WTC11 (cell line): ENCODE measurements at places on chromosomes 6 and 20.

DNA sequence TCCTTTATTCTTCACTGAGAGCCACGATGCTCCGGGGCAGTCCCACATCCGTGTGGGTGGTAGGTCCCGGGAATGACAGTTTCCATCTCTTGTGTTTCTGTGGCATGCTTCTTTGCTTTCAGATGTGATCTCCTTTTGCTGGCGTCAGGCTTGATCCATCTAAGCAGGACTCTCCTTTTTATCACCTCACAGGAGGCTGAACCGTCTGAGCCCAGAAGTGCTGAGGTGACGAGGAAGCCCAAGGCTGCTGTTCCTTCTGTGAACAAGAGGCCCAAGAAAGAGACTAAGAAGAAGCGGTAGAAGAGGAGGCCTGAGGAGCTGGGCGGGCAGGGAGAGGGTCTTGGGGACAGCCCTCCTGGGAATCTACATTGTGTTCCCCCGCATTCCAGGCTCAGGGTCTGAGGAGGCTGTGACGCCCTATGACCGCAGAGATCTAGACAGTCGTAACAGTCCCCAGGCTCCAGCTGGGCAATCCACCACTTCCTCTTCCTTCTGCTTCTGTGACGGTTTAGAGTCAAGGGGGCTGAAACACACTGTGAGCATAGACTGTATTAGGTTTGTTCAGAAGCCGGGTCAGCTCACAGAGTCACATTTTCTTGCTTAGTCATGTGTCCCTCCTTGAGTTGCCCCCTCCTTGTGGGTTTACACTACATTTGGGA is 26.8 kb downstream of the MANBAL start:
- no peak for DNase-seq

GRCh38 chr6:169869301-169869700 is 117.9 kb downstream of the ERMARD start:
- no peak for DNase-seq

DNA sequence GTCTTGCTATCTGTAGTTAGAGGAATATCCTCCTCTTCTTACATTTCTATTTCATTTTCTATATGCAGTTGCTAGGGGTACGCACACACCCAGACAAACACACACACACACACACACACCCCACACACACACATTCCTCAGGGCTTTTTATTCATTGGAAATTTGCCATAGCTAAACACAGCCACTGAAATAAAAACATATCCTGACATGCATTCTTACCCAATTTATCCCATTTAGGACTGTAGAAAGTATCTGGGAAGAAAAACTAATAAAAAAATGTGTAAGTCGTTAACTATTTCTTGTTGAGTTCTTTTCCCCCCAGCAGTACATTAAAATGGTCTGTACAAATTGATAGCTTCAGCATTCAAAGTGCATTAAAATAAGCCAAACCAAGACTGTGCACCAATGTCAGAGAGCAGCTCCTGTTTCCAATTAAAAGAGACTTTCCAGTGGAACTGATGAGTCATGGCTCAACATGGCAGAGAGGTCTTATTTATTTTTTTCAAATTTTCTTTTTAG is 357.9 kb upstream of the AGPAT4 start:
- DNase-seq, result no peak

- no peak for DNase-seq
Observed at GRCh38 chr6:144728804-144729203, 443.7 kb downstream of the UTRN start.

DNA sequence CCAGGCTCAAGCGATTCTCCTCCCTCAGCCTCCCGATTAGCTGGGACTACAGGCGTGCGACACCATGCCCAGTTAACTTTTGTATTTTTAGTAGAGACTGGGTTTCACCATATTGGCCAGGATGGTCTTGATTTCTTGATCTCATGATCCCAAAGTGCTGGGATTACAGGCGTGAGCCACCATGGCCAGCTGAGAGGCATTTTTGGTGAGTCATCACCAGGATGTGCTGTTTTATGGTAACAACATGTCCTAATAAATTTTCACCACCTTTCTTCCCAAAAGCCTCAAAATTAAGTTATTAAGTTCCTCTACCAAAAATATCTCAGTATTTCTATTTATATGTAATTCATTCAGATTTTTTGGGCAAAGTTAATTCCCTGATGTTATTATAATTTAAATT is 53.5 kb downstream of the COL21A1 start:
- DNase-seq, result no peak

GRCh38 chr6:111291336-111292259 is 191.4 kb downstream of the REV3L start:
- no peak for DNase-seq

DNA sequence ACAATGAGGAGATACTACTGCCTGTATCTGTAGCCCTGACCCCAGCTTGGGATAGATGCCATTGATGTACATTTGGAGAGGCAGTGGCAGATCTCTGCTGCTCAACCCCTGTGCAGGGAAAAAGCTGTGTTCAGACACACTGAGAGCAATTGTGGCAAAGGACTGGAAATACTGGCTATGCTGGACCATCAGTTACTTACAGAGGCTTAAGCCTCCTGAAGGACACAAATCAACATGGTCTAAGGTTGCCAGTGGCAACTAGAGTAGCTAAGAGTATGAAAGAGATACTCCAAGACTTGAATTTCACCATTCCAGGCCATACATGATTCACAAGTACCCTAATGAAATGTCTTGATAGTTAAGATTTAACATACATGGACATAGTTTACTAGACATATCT is 32.4 kb upstream of the ENPP4 start:
- DNase-seq, result no peak

DNA sequence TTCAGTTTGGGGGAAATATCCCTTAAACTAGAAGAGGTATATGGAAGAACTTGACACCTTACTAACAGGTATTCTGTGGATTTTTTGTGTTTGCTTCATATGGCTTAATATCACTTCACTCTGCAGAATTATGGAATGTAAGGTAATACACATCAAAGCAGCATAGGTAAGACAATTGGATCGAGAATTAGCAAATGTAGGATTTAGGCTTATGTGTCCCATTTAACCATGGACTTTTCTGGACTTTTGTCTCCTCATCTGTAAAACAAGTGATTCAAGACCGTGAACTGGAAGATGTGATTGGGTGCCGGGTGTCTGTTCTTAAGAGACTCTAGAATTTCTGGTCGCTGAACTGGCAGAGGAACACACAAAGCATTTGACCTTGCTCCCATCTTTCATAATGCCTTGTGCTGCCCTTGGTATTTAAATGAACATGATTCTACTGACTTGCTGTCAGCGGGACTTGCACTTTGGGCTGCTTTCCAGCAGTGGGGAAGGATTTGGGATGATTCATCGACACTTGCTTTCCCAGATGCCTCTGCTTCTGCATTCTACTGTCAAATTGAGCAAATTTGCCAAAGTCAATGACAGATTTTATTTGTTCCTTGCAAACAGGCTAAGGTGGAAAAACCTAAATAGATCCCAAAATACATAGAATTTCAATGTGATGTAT is 199.8 kb downstream of the PLCB1 start:
- DNase-seq, result no peak

DNA sequence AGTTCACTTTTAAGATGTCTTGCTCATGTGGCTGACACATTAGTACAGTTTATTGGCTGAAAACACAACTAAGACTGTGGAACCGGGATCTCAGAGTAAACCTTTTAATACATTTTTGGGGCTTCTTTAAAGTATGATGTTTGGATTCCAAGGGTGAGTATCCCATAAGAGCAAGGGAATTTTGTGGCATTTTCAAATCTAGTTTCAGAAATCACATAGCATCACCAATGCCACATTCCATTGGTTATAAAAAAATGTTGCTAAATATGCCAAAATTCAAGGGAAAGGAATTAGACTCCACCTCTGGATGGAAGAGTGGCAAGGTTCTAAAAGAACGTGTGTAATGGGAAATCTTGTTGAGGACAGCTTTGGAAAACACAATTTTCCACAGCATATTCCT is 338.6 kb downstream of the COL12A1 start:
- DNase-seq, result no peak

DNA sequence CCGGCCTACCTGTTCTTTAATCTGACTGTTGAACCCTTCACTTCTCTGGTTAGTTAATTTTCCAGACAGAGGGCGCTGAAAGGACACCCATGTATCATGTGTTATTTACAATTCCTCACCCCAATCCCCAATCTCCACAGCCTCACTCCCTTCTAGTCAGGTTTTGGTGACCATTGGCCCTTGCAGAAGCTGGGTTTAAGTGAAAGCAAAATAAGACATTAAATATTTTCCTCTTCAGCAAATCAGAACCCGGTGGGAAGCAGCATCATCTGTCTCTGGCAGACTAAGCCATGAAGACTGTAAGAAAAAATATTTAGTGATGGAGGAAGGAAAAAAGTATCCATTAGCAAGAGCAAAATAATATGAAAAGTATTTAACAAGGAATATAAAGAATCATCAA is 9.4 kb upstream of the HLA-DQA1 start:
- no peak for DNase-seq
